ENCODE measurements at places on chromosomes 1 and 21.

GRCh38 chr1:36380143-36380619, 5.5 kb downstream of the STK40 start:
- DNase-seq, result no peak

- DNase-seq, result no peak
Measured at GRCh38 chr1:25587290-25587689, 29.3 kb upstream of the MAN1C1 start.

DNA sequence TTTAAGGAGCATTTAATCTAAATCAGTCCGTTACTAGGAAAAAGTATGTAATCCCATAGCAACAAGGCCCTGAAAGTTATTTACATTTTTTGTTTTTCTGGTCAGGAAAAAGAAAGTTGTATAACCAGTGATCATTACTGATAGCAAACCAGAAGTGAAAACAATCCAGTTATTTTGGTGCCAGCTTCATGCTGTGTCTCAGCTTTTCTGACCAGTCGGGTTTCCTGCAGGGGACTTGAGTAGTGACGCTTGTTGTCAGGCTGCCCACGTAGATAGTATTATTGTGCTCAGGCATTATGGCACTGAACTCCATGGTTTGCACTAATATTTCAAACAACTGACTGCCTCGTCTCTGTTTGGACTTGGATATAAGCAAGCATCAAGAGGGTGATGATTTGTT, 55.2 kb downstream of the SASS6 start:
- DNase-seq, result no peak

GRCh38 chr1:5911871-5912271, 80.4 kb downstream of the NPHP4 start:
- DNase-seq, result no peak

DNA sequence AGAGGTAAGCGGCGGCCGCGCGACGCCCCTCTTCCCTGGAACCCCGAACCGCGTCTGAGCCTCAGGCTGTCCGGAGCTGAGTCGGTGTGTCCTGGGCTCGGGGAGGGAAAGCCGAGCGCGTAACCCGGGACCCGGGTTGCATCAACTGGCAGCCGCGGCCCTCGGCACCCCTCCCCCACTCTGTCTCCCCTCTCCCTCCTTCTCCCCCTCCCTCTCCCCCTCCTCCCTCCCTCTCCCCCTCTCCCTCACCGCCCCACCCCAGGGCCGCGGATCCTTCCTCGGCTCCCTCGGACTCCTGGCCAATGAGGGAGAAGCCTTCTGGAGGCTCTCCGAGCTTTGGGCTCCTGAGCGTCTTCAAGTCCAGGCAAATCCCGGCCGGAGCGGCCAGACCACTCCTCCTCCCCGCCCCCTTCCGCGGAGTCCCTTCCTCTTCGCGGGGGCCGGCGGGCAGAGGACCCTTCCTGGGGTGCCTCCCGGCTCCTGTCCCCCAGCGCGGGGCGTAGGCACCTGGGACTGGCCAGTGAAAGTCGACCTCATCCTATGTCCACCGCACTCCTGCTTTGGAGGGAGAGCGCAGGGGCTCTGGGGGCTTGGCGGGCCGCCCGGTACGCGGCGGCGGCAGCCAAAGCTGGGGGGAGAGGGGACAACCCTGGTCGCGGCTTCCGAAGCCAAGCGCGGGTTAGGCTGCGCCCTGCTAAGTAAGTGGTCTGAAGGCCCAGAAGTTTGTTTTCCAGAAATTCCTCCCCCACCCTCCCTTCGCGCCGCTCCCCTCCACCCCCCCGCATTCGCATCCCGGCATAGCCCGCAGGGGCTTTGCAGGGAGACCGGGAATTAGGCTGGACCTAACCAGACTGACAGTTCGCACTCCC, 850 bp downstream of the SESN2 start:
- DNase-seq, result no peak

Data from KG1 (cell line).